ENCODE measurements at places on chromosomes 7 and 10.

DNA sequence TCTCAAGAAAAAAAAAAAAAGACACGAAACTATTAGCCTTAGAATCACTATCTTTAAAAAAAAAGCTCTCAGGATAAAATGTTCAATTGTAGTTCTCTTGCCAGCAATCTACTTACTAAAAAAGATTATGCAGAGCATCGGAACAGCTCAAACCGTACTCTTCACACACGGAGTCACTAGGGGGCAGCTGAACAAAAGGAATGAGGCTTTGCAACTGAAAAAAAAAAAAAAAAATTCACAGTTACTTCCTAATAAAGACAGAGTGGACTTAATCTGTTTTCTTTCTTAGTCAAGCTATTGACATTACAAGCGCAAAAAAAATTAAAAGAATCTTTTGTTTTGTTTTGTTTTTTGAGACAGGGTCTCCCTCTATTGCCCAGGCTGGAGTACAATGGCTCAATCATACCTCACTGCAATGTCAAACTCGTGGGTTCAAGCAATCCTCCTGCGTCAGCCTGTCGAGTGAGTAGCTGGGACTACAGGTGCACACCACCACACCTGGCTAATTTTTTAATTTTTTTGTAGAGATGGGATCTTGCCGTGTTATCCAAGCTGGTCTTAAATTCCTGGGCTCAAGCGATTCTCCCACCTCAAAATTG lies 11.5 kb downstream of the PMS2 start:
- ATAC-seq = peak; percentile 43

GRCh38 chr10:35349389-35349915 lies 13.1 kb downstream of the CCNY start:
- ATAC-seq = peak; percentile 40

- no peak for ATAC-seq
Measured at GRCh38 chr10:27600930-27601329, 96.8 kb downstream of the RAB18 start.

- no peak for ATAC-seq
Measured at GRCh38 chr7:53518319-53518718, 482.9 kb downstream of the POM121L12 start.

DNA sequence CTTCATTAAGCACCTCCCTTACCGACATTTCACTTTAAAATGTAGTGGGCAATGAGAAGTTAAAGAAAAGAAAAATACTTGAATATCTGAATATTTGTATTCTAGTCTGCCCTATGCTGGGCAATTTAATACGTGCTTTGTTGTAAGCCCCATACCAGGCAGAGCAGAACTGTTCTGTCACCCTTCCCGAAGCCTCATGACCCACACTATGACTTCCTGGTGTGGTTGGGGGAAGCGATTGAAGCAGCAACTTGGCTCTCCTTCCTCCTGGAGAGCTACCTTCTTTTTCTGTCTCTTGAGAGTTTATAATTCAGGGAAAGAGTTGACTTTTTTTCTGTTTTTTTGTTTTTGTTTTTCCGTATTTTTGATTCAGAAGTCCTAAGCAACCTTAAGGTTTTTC lies 243.7 kb downstream of the INHBA start:
- no peak for ATAC-seq

DNA sequence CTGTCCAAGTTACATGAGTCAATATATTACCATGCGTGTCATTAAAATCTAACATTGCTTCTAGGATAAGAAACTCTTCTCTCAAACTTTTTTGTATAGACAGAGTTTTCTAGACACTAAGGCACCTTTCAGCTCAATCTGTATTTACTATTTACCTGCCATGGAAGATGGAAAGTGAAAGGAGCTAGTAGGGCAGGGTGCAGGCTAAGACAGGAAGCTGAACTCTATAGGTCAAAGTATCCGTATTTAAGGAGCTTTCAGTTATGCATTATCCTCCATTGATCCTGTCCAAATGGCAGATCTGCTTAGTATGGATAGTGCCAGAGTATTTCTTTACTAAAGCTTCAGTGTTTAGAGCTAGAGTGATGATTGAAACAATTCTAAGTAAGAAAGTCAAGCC lies 612.8 kb downstream of the IPMK start:
- no peak for ATAC-seq

Data from activated CD4-positive, CD25-positive, alpha-beta regulatory T cell treated with anti-CD3 and anti-CD28 coated beads, Interleukin-2, amount 50 U/mL, for 24 hours (primary cell).